ENCODE measurements at places on chromosomes 7 and 10. TPM values are rescaled to one million over a fixed set of nuclear protein-coding genes. Genes with fewer than 3 reads are reported as not detected.
A peak's percentile ranks its signal among the peaks of the same experiment; 100 is the strongest.

Gene MYL7
- not detected for total RNA-seq

Gene OR2A7
- 6.0 TPM for total RNA-seq

- no peaks in the 10 kb centered on the region for H3K4me1 ChIP-seq
- H3K27ac ChIP-seq = no peak overlapping the region
- DNase-seq = no peak
- no peak overlapping the region for H3K4me3 ChIP-seq
- H3K36me3 ChIP-seq = peaks cover 33% of the 10 kb centered on the region
- no peaks in the 10 kb centered on the region for H3K27me3 ChIP-seq
Measured at GRCh38 chr7:158730383-158731346, 26.1 kb upstream of the NCAPG2 start.

DNA sequence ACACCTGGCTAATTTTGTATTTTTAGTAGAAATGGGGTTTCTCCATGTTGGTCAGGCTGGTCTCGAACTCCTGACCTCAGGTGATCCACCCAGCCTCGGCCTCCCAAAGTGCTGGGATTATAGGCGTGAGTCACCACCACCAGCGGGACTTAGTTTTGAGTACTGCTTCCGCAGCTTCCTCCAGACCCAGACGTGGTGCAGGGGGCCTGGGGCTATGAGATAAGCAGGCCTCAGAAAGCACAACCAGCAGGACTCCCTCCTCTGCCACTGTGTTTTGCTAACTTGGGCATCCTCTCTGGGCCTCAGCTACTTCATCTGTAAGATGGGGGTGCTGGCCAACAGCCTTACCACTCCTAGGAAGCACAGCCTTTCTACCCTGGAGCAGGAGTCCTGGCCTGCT is 37.8 kb downstream of the GOLGA7B start:
- no peaks in the 10 kb centered on the region for H3K36me3 ChIP-seq
- no peaks in the 10 kb centered on the region for H3K27me3 ChIP-seq
- peak overlapping the region; percentile 98 for H3K27ac ChIP-seq
- peak; percentile 43 for DNase-seq
- peaks cover 52% of the 10 kb centered on the region for H3K4me1 ChIP-seq

DNA sequence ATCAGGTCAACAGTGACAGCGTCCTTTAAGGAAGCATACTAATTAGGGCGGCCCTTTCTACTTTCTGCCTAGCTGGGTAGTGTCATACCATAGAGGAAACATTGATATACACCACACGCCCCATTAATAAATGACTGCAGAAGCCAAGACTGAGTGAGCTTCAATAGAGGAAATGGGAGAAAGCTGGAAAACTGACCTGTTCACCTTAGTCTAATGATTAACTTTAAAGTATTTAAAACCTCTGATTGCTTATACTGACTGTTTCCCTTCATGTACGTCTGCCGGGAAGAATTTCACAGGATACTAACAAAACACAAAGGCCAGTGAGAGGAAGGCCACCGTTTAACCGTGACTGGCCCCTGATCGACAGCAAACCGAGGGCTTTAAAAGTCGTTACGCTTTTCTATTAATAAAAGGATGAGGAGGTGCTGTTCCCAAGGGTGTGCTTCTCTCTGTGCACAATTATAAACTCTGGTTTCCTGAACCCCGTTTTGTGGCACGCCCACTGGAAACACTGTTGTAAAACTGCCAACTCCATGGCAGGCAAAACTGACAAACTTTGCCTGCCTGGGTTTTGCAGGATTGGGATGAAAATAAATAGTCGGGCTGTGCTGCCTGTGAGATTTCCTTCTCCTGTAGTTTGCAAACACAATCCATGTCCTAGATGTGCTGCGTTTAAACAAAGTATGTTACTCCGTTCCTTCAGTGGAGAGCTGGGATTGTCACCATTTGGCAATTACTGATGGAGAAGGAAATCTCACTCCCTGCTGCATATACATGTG is 137.6 kb downstream of the NRP1 start:
- DNase-seq = no peak
- no peaks in the 10 kb centered on the region for H3K27me3 ChIP-seq
- no peak overlapping the region for H3K27ac ChIP-seq

DNA sequence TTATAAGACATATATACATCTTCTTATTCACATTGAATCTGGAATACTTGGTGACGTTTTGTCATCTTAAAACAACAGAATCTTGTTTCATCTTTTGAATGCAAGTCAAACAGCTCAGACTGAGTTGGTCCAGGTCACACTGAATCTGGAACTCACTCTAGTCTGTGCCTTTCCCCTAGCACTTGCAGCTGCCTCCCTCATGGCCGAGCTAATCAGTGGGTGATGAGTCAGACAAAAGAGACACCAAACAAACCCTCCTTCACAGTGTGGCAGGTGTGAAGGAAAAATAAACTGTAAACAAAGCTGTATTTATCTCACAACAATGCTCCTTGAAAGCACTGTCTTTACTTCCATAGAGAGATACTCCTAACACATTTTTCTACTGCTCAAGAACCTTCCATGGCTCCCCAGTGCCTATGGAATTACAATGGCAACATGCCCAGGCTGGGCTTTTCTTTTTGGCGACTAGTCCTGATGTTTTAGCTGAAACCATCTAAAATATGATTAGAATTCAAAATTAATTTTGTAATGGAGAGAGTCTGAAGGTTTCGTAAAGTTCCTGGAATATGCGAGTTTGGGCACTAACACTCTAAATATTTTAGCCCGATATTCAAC is 140.0 kb downstream of the ZNF365 start:
- no peak overlapping the region for H3K27ac ChIP-seq
- no peaks in the 10 kb centered on the region for H3K27me3 ChIP-seq
- no peak overlapping the region for H3K4me3 ChIP-seq
- no peak for DNase-seq
- no peaks in the 10 kb centered on the region for H3K4me1 ChIP-seq

Data from PC-9 (cell line).